ENCODE measurements at places on chromosomes 16 and 17. TPM values are rescaled to one million over a fixed set of nuclear protein-coding genes. Genes with fewer than 3 reads are reported as not detected.

SLFN11 gene
- total RNA-seq: 21.0 TPM

CCL8 gene
- total RNA-seq: not detected

MYH1 gene
- total RNA-seq: not detected

- no peaks in the 10 kb centered on the region for H3K36me3 ChIP-seq
- H3K4me3 ChIP-seq: no peak overlapping the region
- H3K27me3 ChIP-seq: peaks cover 6% of the 10 kb centered on the region
- no peak for DNase-seq
- peaks cover 7% of the 10 kb centered on the region for H3K4me1 ChIP-seq
These were observed 31.7 kb downstream of the CDH1 start for GRCh38 chr16:68768771-68769170.

CDK3 gene
- 4.6 TPM for total RNA-seq

UTS2R gene
- total RNA-seq: not detected

CES5A gene
- total RNA-seq: not detected

DNA sequence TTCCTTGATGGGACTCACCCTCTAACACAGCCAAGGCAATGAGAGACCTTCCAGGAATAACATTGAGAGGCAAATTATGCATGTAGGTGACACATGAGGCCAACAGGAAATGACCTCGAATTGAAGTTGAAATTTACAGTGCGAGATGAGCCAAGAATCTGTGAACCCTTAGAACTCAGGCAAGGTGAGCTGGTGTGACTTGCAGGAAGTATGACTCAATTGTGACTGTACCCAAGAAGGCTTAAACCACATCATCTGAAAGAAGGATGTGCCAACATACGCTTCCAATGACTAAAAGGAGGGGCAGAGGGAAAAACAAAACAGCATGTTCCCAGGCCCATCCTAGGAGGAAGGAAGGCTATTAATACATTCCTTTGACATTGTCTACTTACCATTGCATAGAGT lies 44.8 kb downstream of the PITPNC1 start:
- H3K4me1 ChIP-seq: peaks cover 55% of the 10 kb centered on the region
- peak overlapping the region; percentile 96 for H3K27ac ChIP-seq
- no peaks in the 10 kb centered on the region for H3K27me3 ChIP-seq

PHOSPHO1 gene
- not detected for total RNA-seq

GRCh38 chr16:58449768-58450167 lies 50.2 kb upstream of the NDRG4 start:
- no peak overlapping the region for H3K4me3 ChIP-seq
- H3K27me3 ChIP-seq: peaks cover 42% of the 10 kb centered on the region
- H3K4me1 ChIP-seq: peaks cover 2% of the 10 kb centered on the region
- H3K27ac ChIP-seq: no peak overlapping the region
- no peaks in the 10 kb centered on the region for H3K36me3 ChIP-seq

GRCh38 chr17:65407017-65407416 lies 154.4 kb downstream of the AXIN2 start:
- no peaks in the 10 kb centered on the region for H3K36me3 ChIP-seq
- DNase-seq: no peak
- peaks cover 4% of the 10 kb centered on the region for H3K27me3 ChIP-seq
- H3K4me3 ChIP-seq: no peak overlapping the region
- peaks cover 4% of the 10 kb centered on the region for H3K4me1 ChIP-seq
- H3K27ac ChIP-seq: no peak overlapping the region

KRTAP2-2 gene
- total RNA-seq: not detected

ADAD2 gene
- total RNA-seq: not detected

HSF5 gene
- 1.6 TPM for total RNA-seq

- H3K27ac ChIP-seq: no peak overlapping the region
- no peaks in the 10 kb centered on the region for H3K36me3 ChIP-seq
- H3K27me3 ChIP-seq: peaks cover 9% of the 10 kb centered on the region
- no peaks in the 10 kb centered on the region for H3K4me1 ChIP-seq
- no peak for DNase-seq
These were observed 34.6 kb upstream of the WSB1 start for GRCh38 chr17:27259356-27259755.

DNA sequence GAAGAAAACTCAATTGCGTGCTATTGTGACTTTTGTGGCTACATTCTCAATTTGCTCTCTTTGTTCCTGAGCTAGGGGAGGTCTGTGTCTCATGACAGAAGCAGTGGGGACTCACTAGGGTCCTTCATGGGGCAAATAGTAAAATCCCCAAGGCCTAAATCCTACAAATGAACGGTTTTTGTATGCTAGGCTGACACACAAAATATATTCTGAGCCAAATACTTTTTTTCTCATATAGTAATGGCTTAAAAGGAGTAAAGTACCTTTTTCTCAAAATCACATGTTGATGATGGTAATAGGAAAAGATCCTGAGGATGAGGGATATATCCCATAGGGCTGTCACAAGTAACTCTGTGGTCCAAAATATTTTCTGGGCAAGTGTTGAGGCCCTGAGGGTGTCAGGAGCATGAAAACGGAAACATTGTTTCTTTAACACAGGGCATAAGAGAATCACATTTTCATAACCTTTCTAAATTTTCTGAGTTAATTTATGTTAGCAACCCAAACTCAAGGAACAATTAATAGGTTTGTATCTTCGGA lies 77.5 kb upstream of the CNTNAP4 start:
- H3K27me3 ChIP-seq: no peaks in the 10 kb centered on the region
- H3K4me3 ChIP-seq: no peak overlapping the region
- DNase-seq: no peak
- no peak overlapping the region for H3K27ac ChIP-seq

DNA sequence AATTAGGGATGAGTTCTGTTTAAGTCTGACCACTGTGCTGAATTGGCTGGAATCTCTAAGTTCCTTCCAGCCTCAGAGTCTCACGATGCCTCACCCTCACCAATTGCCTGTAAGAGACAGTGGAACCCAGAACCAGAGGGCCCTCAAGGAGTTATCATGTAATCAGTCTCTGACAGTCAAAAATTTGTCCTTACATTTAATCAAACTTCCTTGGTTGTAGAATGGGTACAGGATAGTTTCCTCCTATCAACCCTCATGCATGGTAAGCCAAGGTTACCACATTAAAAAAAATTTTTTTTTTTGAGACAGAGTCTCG lies 83.2 kb downstream of the CDK5R1 start:
- H3K4me3 ChIP-seq: no peak overlapping the region
- DNase-seq: no peak
- H3K27me3 ChIP-seq: no peaks in the 10 kb centered on the region
- H3K36me3 ChIP-seq: peaks cover 2% of the 10 kb centered on the region

- no peak overlapping the region for H3K4me3 ChIP-seq
- H3K27me3 ChIP-seq: no peaks in the 10 kb centered on the region
- H3K4me1 ChIP-seq: no peaks in the 10 kb centered on the region
- no peak for DNase-seq
These were observed 944.5 kb upstream of the SOX9 start for GRCh38 chr17:71176331-71176730.

FOXJ1 gene
- total RNA-seq: 1.3 TPM

CX3CL1 gene
- not detected for total RNA-seq

DNA sequence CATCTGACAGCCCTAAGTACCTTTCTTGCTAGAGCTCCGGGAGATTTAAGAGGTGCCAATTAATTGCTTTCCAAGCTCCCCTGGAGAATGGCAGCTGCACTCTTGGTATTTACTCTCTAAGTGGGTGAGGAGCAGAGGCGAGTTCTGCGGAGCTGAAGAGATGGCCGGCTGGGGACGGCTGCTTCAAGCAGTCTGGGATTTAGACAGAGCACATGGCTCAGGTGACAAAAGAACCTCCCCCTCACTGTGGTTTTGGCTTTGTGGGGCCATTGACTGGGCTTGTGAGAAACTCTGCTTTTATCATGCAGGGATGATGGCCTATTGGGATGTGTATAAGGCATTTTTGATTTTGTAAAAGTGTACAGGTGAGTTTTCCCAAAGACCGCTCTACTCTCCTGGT lies 239.3 kb upstream of the EEF2KMT start:
- H3K4me1 ChIP-seq: no peaks in the 10 kb centered on the region
- H3K4me3 ChIP-seq: no peak overlapping the region
- H3K36me3 ChIP-seq: no peaks in the 10 kb centered on the region
- DNase-seq: no peak
- peaks cover 12% of the 10 kb centered on the region for H3K27me3 ChIP-seq

GRCh38 chr17:27690882-27691281 lies 59.9 kb downstream of the LGALS9 start:
- H3K27me3 ChIP-seq: peaks cover 16% of the 10 kb centered on the region
- DNase-seq: no peak
- H3K36me3 ChIP-seq: peaks cover 5% of the 10 kb centered on the region
- no peaks in the 10 kb centered on the region for H3K4me1 ChIP-seq

DNA sequence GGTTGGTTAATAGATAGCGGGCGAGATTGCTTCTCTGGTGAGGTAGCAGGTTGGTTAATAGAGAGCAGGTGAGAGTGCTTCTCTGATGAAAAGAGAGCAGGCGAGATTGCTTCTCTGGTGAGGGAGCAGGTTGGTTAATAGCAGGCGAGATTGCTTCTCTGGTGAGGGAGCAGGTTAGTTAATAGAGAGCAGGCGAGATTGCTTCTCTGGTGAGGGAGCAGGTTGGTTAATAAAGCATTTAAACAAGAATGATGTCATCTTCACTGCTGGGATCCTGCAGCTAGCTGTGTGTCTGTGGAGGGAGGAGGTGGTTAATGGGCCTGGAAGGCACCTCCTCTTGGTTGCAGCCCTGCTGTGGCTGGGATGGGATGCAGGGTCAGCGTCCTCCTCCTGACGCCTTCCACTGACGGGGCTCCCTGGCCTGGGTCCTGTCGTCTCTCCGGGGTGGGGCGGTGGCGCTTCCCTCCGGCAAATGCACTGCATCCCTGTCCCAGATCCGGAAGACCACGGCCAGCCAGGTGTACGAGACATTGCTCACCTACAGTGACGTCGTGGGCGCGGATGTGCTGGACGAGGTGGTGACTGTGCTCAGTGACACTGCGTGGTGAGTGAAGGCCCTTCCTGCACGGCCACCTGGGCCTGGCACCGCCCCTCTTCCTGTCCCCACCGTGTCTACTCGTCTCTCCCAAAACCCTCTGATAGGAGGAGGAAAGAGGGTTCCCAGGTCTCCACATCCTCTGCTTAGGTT lies 99.2 kb upstream of the ZNF750 start:
- H3K36me3 ChIP-seq: peaks cover 12% of the 10 kb centered on the region
- H3K4me1 ChIP-seq: peaks cover 8% of the 10 kb centered on the region
- no peak overlapping the region for H3K4me3 ChIP-seq
- no peak for DNase-seq
- no peak overlapping the region for H3K27ac ChIP-seq
- H3K27me3 ChIP-seq: no peaks in the 10 kb centered on the region

GRCh38 chr16:9056061-9056460 lies 35.4 kb upstream of the HAPSTR1 start:
- no peak for DNase-seq
- peaks cover 3% of the 10 kb centered on the region for H3K4me1 ChIP-seq
- peaks cover 7% of the 10 kb centered on the region for H3K27me3 ChIP-seq
- no peak overlapping the region for H3K27ac ChIP-seq
- no peak overlapping the region for H3K4me3 ChIP-seq

Measured in T-helper 17 cell (primary cell).